ENCODE measurements at places on chromosomes 4 and X.

- DNase-seq, result no peak
These were observed 24.8 kb downstream of the IL13RA1 start for GRCh38 chrX:118751950-118752783.

GRCh38 chrX:149272690-149273463 lies 232.2 kb downstream of the IDS start:
- DNase-seq, result no peak

- no peak for DNase-seq
These were observed 53.6 kb downstream of the DDX60 start for GRCh38 chr4:168264903-168265302.

GRCh38 chrX:149491812-149492211 lies 13.3 kb downstream of the IDS start:
- no peak for DNase-seq

GRCh38 chr4:22978656-22979055 lies 285.9 kb downstream of the GBA3 start:
- no peak for DNase-seq

GRCh38 chr4:139153411-139154133 lies 23.4 kb downstream of the ELF2 start:
- DNase-seq, result no peak

- peak; percentile 5 for DNase-seq
These were observed 31.0 kb downstream of the RAB40A start for GRCh38 chrX:103488332-103488731.

GRCh38 chr4:111986095-111986494 lies 159.2 kb upstream of the FAM241A start:
- DNase-seq, result no peak

GRCh38 chrX:116282751-116283150 lies 112.2 kb downstream of the AGTR2 start:
- DNase-seq, result no peak

DNA sequence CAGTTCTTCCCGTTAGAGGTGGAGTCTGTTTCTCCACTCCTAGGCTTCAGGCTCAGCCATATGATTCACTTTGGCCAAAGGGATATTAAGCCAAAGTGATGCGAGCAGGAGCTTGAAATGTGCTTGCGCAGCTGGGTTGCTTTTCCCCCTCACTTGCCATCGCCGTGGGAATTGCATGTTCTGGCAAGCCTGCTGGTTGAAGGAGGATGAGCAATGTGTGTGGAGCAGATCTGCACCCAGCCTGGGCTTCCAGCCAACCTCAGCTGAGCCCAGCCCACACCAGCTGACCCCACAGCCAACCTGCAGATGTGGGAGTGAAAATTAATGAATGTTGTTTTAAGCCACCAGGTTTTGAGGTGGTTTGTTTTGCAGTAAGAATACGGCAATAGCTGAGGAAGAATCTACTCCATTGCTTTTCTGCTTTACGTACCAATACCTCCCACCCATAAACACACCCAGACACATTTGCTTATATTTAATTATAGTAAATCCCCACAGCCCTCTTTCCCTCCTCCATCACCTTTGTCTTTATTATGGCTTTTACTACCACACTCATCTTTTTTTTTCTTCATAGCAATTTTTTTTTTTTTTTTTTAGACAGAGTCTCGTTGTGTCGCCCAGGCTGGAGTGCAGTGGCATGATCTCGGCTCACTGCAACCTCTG lies 132.8 kb upstream of the FUNDC1 start:
- peak; percentile 12 for DNase-seq

GRCh38 chr4:158964728-158965124 lies 138.2 kb upstream of the RAPGEF2 start:
- no peak for DNase-seq

DNA sequence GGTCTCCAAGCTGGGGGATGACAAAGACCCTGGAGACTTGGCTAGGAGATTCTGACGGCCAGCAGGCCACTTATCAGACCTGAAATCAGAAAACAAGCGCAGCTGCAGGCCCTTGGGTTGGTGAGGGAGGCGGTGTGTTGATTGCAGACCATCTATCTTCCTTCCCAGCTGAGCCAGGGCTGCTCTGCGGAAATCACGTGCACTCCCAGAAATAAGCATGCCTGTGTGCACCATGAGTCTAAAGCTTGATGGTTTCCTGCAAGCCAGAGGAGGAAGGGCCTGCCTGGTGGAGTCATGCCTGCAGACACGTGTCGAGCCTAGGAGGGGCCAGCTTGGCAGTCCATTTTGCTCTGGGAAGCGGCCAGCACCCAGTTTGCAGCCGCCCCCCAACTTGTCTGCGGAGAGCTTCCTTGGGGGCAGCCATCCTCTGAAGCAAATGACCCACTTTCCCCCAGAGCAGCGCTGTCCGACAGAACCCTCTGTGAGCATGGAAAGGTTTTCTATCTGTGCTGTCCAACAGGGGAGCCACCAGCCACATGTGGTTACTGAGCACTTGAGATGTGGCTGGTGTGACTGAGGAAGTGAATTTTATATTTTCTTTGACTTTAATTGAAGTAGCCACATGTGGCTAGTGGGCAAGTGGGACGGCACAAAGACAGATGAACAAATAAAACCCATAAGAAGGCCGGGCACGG lies 175.7 kb upstream of the BCOR start:
- DNase-seq, result no peak

DNA sequence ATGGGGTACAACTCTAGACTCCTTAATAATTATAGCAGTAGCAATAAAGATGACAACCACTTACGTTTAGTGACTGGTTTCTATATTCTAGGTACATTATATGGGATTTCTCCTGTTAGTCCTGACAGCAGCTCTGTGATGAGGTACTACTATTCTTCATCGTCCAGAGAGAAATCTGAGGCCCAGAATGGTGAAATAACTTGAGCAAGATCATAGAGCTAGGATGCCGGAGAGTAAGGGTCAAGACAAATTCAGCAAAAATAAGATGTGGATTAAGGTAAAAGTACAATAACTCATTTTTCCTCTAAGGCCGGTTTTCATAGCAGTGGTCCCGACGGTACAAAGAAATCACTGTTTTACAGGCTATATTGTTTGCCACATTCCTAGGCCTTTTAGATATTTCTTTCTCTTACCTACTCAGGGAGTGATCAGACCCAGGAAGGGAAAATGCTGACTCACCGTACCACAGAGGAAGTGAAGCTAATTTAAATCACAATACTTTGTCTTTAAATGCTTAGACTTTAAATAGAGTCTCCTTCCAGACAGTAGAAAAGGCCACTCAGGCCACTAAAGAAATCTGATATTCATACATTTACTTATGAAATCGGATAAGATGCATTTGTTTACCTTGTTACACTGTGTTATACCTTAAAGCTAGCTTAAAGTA lies 2023.0 kb upstream of the AGA start:
- DNase-seq, result no peak

- DNase-seq, result no peak
These were observed 66.9 kb downstream of the STOX2 start for GRCh38 chr4:183971929-183972490.

DNA sequence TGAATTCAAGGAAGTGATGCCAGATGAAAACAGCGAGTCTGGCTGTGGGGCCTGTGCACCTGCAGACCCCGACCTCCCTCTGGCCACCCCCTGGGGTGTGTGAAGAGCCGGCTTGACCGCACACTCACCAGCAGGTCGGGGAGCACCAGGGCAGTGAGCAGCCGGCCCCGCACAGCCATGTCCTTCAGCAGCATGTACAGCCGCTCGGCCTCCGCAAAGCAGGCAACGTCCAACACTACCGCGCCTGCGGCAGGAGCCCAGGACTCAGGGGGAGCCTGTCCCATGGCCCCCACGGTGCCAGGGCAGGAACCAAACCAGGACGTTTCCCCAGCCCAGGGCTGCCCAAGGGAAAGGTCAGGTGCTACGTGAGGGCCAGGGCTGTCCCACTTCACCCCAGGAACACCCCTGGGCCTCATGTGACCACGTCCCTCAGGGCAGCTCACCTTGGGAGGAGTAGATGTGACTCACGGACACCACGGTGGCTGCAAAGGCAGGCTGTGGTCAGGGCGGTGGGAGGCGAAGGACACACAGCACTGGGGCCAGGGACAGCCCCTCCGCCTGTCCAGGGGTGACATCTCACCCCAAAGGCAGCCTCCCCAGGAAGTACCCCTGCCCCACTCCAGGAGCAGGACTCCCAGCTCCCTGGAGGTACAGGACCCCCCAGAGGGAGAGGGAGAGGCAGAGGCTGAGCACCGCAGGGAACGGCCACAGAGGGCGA lies 8.2 kb downstream of the DGKQ start:
- no peak for DNase-seq

GRCh38 chr4:107561481-107561880 lies 158.6 kb downstream of the PAPSS1 start:
- DNase-seq, result no peak

- DNase-seq, result no peak
These were observed 7.4 kb downstream of the NPNT start for GRCh38 chr4:105902550-105903262.

GRCh38 chrX:103431316-103431715 lies 55.0 kb downstream of the BEX3 start:
- no peak for DNase-seq

DNA sequence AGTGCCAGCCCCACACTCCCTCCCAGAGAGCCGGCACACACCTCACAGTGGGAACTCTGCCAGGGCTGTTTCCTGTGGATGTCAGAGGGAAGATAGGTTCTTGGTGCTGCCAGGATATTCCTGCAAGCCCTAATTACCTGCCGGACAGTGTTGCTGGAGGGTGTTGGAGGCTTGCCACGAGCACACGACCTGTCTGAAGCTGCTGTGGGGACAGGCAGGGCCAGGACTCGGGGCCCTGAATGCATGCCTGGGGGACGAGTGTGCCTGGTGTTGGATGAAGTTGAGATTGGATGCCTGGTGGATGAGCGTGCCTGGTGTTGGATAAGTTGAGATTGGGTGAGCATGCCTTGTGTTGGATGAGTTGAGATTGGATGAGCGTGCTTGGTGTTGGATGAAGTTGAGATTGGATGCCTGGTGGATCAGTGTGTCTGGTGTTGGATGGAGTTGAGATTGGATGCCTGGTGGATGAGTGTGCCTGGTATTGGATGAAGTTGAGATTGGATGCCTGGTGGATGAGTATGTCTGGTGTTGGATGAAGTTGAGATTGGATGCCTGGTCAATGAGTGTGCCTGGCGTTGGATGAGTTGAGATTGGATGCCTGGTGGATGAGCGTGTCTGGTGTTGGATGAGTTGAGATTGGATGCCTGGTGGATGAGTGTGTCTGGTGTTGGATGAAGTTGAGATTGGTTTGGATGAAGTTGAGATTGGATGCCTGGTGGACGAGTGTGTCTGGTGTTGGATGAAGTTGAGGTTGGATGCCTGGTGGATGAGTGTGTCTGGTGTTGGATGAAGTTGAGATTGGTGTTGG lies 23.2 kb upstream of the UVSSA start:
- peak; percentile 44 for DNase-seq

DNA sequence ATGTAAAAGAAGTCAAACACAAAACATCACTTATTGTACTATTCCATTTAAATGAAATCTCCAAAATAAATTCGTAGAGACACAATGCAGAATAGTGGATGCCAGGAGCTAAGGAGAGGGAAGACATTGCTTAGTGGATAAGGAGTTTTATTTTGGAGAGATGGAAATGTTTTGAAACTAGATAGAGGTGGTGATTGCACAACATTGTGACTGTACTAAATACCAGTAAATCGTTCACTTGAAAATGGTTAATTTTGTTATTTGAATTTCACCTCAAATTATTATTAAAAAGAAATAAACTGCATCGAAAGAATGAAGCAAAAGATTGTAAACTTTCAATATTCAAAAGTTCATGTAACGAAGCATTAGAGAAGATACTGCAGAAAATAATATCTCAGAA lies 9.7 kb upstream of the ACSL4 start:
- no peak for DNase-seq

DNA sequence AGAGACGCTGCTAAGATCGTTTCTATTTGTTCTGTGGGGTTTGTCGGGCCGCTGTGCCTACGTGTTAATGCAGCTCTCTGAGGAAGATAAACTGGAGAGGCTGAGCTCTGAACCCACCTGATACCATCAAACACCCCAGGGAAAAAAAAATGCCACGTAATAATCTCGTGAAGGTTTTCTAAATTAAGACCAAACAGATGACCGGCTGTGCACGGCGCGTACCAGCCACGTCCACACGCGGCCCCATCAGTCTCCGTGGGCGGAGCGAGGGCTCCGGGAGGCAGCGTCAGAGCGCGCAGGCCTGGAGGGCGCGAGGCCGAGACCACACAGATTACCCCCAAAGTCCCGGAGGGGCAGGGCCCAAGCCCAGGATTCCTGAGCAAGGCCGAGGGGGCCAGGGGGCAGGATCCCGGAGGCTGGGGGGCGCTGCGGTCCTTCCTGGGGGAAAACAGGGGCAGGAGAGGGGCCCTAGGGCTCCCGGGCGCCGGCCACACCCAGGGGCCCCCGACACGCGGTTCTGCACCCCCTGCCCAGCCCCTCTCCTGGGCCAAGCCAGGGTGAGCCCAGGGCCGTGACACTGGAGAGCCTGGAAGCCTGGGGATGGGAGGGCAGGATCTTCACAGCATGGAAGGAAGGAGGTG lies 91.9 kb downstream of the FAM53A start:
- DNase-seq, result no peak

DNA sequence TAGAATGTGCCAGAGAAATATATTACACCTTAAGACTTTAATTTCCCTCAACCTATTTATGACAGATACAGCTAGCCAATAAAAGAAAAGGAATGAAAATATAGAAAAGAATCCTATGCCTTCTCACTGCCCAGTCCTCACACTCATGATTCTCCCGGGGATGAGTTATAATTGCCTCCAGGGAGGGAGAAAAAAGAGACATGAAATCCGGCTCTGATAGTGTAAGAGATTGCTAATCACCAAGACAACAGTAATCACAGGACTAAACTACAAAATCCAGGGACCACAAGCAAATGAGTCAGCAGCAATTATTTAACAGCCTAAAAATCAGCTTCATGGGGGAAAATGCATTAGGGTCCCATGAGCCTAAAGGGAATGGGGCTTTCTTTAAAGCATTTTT lies 95.9 kb upstream of the DUSP21 start:
- no peak for DNase-seq

- DNase-seq, result no peak
These were observed 51.5 kb upstream of the BTC start for GRCh38 chr4:74845834-74846233.

- no peak for DNase-seq
These were observed 75.0 kb downstream of the MGST2 start for GRCh38 chr4:139740531-139741041.

GRCh38 chr4:85446141-85446861 lies 28.6 kb upstream of the ARHGAP24 start:
- DNase-seq, result no peak

- no peak for DNase-seq
These were observed 22.3 kb upstream of the FGFR3 start for GRCh38 chr4:1770791-1771231.

DNA sequence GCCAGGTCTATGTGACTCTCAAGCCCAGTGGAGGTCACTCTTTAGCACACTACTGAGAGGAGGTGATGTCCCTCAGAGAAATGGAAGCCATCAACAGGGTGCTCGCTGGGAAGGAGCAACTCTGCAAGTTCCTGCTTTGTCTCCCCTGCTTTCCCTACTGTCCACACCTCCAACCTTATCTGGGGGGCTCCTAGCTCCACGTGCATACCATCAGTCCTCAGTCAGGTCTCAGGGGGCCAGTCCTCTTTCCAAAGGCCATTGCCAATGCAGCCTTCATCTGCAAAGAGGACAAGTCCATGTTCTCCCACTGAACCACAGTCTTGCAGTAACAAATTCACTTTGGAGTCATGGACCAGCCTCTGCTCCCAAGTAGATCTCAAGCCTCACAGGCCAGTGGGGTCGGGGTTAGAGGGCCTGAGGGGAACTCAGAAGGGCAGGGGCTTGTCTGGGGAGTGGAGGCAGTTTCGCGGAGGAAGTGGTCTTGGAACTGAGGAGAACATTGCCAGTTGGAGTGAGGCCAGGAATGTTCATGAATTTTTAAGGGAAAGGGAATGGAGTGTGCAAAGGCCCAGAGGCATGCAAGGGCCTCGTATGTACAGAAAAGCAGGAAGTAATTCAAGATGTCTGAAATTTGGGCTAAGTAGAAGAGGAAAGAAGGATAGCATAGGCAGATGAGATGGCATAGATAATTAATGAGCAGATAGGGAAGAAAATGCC lies 8.9 kb downstream of the RTL5 start:
- no peak for DNase-seq

All from H54 (cell line).